NCI-H2081 (cell line): ENCODE measurements at places on chromosomes 7 and 10.
A peak's percentile ranks its signal among the peaks of the same experiment; 100 is the strongest.

GRCh38 chr7:134513169-134513752 is 14.1 kb upstream of the AKR1B10 start:
- DNase-seq, result peak; percentile 37

DNA sequence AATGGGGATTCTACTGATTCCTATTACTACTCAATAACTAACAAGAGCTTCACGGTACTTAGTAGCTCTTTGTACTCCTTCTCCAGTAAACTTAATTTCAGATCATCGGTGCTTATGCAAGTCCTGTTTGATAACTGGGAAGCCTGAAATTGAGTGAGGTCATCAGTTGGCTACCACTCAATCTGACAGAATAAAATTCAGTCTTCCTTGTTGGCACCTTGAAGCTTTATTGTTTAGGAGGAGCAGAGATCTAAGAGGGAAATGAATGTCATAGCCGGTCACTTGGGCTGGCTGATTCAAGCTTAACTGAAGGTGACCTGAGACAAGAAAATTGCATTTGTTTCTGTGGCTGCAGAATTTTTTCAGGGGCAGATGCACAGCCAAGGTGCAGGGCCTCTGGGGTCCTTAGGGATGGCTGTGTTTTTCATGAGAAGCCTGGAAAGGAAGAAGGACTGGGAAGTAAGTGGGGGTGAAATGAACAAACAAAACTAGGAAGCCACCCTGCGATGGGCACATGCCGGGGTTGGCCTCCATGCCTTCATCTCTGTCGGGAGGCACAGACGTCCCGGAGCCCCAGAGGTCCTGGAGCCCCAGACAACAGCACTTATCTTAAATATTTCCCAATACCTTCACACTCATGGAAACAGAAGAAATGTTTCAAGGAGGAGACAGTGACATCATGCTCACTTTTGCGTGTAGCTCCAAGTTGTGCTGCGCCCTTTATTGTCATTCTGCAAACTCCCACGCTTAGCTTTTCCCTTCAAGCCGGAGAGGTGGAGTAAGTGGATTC is 85.0 kb upstream of the KIF5B start:
- DNase-seq, result no peak

GRCh38 chr7:130490888-130491804 is 739 bp upstream of the MEST start:
- DNase-seq, result peak; percentile 9

DNA sequence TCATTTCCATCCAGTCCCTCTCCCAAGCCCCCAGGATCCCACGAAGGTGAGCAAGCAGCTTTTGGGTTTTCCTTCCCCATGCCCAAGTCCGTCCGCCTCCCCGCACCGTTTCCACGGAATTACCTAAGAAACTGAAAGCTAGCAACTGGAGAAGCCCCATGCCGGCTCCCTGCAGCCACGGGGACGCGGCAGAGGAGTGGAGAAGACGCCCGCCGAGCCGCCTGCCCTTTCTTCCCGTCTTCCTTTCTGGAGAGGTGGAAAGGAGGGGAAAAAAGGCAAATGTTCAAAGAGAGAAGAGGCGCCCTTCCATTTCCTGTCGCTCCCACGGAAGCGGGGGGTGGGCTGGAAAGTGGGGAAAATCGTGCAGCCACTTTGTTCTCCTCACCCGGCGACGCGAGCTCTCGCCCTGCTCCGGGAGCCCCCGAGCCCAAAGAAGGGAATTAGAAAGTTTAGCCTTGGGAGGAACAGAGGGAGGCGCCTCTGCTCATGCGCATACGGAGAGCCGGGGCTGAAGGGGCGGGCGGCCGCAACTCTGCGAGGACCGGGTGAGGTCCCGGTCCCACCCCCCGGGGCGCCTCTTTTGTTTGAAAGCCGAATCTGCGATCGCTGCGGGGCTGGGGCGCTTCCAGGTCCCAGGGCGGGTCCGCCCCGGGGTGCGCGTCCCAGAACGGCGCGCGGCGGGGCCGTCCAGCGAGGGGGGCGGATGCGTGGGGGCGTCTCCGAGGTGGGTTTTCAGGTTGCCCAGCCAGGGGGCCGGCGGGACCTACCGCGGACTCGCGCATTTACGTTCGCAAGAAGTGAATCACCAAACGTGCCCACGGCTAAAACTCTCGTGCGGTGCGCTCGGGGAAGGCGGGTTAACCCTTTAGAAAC is at the start of gene LAMB1:
Gene LAMB1, minus strand, starts transcription at position 436 of the 873 bp plus-strand sequence. Its CDS starts 276 bp downstream, at position 160.
- peak; percentile 29 for DNase-seq

- DNase-seq, result no peak
These were observed 148.7 kb upstream of the RSU1 start for GRCh38 chr10:16965740-16966447.

- DNase-seq, result no peak
These were observed 188.6 kb upstream of the LYZL2 start for GRCh38 chr10:30818010-30818660.

DNA sequence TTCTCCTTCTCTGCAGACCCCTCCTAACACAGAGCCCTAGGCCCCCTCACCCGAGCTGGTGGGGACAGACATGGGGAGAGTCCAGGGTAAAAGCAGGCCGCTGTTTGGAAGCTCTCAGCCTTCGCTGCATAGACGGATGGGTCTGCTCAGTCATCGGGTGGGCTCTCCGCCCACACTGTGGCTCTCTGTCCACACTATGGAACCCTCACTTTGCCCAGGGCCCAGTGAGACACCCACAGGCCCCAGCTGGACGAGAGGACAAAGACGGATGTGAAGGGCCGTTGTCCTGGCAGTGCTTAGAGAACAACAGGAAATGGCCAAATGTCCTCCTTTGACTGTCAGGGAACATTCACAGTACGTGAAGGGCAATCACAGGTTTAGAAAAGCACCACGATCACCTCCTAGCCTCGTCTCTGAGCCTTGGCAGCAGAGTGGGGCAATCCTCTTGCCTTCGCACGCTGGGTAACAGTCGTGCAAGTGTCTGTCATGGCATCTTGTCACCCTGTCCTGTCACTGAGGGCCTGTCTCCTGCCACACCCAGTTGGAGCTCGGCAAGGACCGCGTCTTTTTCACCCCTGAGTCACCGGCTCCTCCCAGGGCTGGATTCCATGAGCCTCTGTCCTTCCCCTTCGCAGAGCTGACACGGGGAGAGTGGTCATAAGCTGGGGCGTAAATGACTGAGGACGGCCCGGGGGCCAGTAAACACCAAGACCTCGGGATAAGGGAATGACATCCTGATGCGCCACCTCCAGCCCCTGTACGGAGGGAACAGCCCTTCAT is 80.6 kb downstream of the PRKAG2 start:
- DNase-seq, result no peak

DNA sequence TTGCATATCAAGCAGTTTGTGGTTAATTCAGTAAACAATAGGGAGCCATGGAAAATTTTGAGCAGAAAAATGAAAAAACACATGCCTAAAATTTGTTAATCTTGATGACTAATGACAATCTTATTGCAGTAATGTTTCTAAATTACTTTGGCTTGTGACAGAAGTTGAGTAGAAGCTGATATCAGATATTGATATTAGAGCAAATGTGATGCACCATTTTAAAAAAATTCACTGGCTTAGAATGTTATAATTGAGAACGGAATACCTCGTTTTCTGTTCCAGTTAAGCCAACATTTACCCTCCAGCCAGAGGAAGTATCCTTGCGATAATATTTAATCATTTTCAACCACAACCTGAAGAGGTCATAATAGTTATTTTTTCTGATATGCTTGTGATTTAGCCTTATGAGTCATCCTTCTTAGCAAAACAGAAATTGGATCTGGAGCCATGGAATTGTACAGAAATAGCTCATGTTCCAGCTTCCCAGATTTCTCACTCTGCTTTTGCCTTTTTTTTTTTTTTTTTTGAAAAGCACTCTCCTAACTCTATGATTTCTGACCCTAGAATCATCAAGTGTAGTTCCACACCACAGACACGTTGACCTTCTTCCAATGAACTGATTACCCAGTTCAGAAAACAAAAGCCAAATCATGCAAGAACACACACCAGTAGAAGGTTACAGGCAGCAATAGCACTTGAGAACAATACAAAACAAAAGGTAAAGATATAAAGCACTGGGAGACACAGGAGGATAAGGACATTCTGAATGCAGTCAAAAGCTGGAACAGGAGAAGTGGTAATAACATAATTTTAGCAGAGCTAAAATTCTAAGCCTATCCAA is 96.8 kb upstream of the PHYHIPL start:
- DNase-seq, result no peak

DNA sequence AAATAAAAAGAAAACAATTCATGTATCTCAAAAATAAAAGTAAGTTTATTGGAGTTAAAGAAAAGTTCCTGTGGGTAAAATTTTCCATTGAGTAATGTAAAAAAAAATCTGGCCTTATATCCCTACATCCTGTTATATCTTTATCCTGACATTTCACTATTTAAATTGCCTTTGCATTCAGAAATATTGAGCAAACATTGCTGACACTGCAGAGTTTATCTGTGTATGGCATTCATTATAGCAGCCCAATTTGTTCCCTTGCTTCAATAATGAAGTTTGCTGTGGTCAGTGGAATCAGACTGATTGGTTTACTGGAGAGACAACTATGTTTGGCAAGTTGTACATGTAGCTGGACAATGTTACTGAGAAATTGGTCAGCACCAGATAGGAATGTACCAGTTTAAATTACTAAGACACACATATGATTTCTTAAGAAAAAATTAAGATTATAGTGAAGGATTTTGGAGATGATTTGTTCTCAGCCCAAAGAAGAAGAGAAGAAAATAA is 271.7 kb downstream of the ANKRD7 start:
- DNase-seq, result no peak

- peak; percentile 35 for DNase-seq
These were observed 31.9 kb downstream of the LCOR start for GRCh38 chr10:96863922-96864543.

DNA sequence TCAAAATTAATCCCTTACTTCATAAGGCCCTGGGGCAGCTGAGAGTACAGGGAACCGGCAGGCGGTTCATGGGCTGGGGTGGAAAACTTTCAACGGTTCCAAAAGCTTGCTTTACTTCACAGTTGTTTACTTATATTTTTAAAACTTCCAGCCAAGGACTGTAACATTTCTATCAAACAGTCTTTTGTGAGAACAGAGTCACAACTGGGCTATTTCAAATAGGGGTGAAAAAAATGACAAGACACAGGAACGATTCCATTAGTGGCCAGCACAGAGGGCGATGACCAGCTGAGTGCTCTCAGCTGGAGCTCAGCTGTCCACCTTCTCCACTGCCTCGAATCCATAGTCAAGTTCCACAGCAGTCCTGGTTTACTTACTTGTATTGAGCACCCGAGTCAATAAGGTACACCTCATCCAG is 48.2 kb downstream of the XPNPEP1 start:
- DNase-seq, result no peak

DNA sequence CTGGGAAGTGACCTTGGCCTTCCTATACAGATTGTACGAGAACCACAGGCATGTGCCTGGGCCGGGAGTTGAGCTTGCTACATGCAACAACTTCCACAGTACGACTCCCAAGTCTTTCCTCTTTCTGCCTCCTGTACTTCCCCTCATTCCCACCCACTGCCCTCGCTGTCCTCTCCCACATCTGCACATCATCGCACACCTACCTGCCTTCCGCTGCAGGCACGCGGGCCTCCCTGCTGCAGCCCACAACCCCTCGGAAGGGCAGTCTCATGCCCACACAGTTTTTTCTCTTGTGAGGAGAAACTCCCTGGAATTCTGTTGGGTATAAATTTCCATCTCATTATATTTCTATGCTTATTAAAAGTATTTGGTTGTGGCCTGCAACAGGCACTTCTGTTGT is 117.2 kb downstream of the ACTR3B start:
- DNase-seq, result no peak

DNA sequence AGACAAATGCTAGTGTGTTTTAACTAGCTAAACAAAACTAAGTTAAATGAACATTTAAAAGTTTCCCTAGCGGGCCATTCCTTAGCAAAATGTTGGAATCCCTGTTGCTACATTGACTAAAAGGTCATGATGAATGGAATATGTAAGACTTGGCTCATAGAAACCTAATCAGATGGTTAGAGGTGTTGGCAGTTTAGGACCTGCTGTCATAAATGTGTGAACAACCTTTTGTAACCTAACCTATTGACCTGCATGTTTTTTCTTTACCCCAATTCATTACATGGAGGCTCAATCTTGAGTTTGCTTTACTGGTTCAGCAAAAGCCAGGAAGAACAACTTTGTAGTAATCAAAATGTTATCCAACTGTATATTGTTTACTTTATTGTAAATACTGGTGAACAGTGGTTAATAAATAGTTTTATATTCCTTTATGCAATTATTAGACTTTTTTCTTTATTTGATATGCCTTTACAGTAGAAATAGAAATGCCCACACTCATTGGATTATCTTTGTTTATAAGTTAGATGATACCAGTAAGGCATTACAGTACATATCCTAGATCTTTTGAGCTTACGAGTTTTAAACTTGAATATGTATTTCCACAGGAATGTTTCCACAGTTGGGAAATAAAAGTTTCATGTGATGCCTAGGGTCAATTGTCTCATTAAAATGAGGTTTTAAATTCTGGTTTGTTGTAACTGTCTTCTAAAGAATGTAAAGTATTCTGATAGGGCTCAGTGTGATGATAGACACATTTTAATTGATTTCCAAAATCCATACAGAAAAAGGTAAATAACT is 11.6 kb downstream of the CBX3 start:
- DNase-seq, result no peak

- no peak for DNase-seq
These were observed 320.3 kb downstream of the WDR37 start for GRCh38 chr10:1376384-1376945.

DNA sequence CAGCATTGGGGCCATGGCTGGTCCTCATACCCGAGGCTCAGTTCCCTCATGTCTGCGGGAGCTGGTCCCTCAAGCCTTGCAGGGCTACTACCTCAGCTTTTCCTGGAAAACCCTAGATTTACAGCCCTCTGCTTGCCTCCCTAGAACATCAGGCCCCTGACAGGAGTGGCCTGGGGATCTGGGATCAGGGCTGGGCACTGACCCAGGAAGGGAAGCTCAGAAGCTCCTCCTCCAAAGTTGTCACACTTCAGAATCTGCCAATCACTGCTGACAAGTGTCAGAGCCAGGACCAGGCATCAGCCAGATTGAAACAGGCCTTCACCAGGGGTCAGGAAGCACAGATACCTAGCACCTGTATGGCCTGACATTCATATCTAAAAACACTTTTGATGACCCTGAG is 115.2 kb downstream of the GRID1 start:
- DNase-seq, result no peak

- no peak for DNase-seq
These were observed 29.1 kb upstream of the CALD1 start for GRCh38 chr7:134750083-134751062.

DNA sequence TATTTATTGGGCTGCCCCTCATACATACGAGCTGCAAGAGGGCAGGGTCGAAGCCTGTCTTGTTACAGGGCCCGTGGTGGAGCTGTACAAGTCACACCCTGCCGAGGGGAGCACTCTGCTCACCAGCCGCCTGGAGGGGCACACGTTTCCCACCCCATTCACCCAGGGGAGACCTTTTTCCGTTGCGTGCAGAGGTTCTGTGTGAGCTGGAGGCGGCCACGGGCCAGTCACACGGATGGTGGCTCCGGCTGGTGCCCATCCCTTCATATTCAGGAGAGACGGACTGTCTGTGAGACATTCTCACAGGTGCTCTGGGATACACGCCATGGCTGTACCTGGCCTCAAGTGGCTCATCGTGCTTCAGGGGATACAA is 47.9 kb upstream of the FAM20C start:
- no peak for DNase-seq

- no peak for DNase-seq
These were observed 185.4 kb downstream of the KMT2E start for GRCh38 chr7:105199386-105199785.

GRCh38 chr7:155489862-155490696 is 32.1 kb downstream of the EN2 start:
- DNase-seq, result no peak
